ENCODE measurements at places on chromosomes 16 and 17. TPM values are rescaled to one million over a fixed set of nuclear protein-coding genes. Genes with fewer than 3 reads are reported as not detected.
A peak's percentile ranks its signal among the peaks of the same experiment; 100 is the strongest.

DNA sequence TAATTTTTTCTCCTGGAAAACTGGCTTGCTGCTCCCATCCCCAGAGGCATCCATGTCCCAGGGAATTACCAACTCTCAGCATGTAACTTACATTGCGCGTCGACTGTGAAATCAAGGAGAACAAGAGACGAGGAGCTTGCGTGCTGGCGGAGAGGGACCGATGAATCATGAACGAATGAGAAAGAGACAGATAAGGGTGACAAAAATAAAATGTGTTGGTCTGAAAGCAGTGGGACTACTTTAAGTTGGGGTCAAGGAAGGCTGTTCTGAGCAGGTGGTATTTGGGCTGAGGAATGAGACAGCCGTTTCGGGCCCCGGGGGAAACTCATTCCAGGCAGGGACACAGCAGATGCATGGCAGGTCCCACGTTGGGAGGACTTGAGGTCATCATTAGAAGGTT, 22.5 kb downstream of the ABAT start:
- DNase-seq, result no peak

DNA sequence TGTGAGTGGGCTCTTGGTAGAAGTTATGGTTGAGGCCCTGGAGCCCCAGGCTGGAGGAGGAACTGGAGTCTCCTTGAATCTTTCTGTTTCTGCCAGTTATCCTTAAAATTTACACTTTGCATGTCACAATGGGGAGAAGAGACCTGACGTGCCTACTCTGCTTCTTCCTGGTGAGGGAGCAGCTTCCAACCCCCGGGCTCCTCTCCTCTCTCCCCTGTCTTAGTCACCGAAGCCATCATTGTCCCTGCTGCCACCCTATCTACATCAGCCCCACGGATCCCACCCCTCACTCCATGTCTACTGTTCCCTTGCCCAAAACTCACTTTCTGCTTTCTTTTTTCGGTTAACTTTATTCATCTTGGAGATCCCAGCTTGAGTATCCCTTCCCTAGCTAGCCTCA, 17.6 kb downstream of the DNAJA3 start:
- no peak for DNase-seq

Gene SECTM1
- 3.0 TPM for total RNA-seq

Gene KRTAP4-6
- total RNA-seq, result not detected

DNA sequence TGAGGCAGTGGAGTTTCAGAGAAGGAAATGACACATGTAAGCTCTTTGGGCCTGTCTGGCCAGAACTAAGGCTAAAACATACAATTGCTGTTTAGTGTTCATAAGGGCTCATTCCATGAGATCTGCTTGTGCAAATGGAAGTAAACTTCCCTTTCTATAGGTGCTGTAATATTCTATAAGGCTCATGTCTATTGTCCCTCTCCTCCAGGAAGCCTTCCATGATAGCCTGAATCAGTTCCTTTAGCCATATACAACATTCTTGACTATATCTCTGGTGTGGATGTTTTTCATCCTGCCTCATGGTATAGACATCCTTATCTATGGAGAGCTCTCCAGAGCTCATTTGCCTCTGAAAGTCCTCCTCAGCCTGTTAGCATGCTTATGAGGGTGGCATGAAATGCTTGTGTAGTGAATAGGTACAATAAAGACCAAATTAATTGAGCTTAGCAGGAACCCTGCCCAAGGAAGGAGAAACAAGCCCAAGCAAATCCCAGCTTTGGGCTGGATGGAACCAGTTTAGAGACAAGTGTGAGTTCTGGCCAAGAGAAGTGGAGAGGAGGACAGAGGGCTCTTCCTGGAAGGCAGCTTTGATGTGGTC, 1.6 kb upstream of the ETV4 start:
- no peak for DNase-seq

- DNase-seq, result no peak
Measured at GRCh38 chr17:42783791-42784138, 3.4 kb downstream of the WNK4 start.

DNA sequence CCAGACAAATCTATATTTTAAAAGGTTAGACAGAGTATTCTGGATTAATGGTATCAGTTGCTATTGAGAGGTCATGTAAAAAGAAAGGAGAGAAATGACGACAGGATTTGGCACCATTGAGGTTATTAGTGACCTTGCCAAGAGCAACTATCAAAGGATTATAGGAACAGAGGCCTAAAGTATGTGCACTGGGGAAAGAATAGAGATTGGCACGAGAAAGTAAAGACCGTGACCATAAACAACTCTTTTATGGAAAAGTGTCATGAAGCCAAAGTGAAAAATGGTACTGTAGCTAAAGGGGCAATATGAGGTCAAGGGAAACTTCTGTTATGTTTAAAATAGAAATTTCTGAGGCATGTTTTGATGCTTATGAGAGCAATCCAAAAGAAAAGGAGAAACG, 115.2 kb upstream of the KIF2B start:
- DNase-seq, result no peak

Gene SALL1
- total RNA-seq, result not detected

GRCh38 chr17:39653662-39654331, 11.4 kb upstream of the TCAP start:
- peak; percentile 81 for DNase-seq

DNA sequence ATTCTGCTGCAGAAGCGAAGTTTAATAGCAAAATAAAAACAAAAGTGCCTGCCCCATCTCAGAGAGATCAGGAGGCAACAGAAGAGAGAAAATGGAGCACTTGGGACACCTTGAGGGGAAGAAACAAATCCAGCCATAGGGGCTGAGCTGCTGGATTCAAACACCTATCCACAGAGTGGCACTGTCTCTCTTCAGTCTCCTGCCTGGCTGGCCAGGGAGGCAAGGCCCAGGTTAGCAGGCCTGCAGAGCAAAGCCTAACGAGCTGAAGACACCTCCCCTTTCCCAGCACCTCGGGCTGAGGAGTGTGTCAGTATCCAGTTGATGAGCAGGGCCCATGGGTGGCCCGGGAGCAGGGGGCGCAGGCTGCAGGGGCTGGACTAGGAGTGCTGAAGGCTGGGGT, 8.8 kb upstream of the KRT31 start:
- DNase-seq, result no peak

DNA sequence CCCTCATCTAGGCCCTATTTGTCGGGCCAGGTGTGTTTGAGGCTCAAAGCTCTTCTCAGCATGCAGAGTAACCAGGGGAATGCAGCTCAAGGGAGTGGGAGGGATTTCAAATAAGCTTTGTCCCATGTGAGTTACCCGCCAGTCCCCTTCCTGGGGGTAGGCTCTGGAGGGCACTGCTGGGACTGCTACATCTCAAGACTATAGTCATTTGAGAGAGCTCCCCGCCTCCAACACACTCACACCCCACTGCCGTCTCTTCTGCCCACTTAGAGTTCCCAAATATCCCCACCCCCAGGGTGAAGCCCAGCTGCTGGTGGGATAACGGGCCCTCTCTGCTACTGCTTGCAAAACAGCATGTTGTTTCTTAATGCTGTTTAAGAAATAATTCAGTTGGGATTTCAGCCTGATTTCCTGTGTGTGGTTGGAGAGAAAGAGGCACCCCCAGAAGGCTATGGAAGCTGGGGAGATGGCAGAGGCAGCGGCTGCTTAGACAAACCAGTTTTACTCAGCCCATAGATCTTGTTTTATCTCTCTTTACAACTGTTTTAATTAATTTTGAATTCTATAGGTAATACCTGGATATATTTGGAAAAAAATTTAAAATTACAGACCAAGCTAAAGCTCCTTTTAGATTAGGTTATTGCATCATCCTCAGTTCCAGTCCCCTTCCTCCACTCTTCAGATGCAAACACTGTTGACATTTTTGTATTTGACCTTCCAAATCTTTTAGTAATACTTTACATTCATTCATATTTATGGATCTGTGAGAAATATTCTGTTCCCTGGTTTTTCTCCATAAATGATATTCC, 4.1 kb upstream of the MPO start:
- no peak for DNase-seq

GRCh38 chr17:18017958-18018357, 21.0 kb downstream of the ATPAF2 start:
- DNase-seq, result no peak

Gene MFSD6L
- not detected for total RNA-seq

GRCh38 chr17:31825961-31826691, 32.9 kb downstream of the COPRS start:
- DNase-seq, result no peak

DNA sequence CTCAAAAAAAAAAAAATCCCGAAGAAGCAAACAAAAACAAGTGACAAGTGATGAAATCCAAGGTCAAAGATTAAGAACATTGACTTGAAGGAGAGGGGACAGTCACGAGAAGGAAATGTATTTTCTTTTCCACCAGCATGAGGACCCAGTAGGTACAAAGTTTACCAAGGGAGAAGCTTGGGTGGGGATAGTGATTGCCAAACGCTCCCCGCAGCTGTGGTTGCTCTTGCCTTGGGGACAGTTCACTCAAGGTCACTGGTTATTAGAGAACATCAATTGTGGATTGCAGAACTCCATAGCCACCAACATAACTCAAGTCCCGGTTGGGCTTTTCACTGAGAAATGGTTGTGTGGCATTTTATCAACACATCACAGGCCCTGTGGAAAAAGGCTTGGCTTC, 27.0 kb downstream of the RSL1D1 start:
- DNase-seq, result no peak

DNA sequence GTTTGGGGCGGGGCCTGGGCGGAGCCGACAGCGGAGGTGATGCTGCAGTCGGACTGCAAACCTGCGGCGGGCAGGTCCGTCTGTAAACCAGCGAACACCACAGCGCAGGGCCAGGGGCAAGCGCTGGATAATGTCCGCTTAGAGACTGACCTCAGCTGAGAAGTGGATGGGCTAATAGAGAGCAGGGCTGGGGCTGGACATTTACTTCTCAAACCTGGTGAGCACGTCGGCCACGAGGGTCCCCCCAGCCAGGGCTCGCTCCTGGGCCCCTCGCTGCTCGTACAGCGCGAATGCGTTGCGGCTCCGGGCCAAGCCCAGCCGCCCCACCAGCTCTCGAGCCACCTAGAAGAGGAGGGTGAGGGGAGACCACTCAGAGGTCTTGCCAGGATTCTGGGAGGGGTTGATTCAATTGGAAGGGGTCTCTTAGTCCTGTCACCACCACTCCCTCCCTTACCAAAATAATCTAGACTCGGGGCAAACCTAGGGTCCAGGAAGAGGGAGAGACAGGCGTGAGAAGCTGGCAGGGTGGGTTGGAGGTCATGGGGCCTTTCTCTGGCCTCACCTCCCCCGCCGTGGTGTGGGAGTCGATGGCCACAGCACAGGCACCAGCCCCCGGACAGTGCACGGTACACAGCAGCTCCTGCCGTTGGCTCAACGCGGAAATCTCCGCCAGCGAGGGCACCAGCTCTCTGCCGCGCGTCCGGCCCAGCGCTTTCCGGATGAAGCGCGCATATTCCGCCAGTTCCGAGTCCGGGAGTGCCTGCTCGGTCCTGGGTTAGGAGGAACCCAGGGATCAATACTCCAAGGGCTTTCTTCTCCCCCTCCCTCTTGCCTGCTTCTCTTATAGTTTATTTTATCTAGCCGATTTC, 5.8 kb downstream of the PLEKHH3 start:
- DNase-seq, result no peak

DNA sequence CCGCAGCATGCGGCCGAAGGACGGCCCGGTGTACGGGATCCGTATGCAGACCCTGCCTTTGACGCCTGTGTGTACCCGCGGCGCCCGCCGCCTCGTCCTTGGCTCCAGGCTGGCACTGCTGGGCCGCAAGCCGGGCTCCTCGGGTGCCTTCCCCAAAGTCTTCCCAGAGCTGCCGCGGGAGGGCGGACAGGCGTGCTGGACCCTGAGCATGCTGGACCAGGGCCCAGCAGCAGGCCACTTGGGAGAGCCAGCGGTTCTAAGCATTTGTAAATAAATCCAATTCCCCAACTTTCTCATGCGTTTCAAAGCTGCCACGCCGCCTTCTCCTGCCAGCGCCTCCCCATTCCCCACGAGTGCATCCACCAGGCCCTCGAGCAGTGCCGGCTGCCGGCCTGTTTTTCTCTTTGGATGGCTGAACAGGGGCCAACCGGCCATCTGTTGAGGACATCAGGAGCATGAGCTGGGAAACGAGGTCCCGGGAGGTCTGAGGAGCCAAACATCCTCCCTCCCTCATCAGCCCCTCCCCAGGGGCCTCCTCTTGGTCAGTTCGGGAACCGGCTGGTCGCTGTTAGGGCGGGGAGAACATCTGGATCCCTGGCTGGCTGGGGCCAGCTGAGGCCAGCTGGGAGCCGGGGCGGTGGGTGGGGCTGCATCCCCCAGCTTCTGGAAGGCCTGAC, 20.5 kb upstream of the PABPN1L start:
- no peak for DNase-seq

DNA sequence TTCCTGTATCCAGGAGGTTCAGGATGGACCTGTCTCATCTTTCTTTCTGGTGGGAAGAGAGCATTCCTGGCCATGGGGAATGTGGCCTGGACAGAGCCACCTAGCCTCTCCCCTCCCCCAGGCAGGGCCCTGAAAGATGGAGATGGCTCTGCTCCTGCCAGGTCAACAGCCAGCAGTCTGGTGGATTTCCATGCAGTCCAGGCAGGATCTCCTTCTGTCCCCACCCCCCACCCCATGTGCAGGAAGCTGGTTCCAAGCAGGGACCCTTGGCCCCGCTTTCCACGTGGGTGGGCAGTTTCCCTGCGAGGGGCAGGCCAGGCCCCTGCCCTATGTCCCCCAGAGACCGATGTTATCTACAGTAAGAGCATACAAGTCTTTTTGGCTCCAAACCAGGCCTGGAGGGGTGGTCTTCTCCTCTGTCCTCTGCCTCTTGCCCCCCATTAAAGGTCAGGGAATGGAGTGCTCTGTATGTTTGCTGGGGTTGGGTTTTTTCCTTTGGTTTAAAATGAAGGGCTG, 240.5 kb downstream of the SEC14L1 start:
- DNase-seq, result no peak

DNA sequence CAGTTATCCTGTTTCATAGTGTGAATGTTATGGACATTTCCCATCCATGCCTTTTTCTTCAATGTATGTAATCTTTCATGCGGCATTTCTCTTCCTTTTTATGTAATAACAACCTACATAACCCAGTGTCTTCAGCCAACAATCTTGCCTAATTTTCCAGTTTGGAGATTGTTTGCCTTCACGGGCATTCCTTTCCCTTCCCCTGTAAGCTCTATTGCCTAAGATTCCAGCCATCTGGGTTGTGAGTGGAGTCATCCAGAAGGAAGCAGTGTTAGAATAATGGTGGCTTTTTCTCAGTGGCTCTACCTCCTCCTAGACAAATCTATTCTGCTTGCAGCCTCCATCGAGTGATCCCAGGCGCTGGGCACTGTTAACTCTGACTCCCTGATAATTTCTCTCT, 22.3 kb downstream of the SYCE1L start:
- no peak for DNase-seq

Gene GJC1
- 4.6 TPM for total RNA-seq

- DNase-seq, result no peak
Measured at GRCh38 chr17:67281743-67282142, 36.7 kb upstream of the HELZ start.

Gene AIPL1
- not detected for total RNA-seq

Gene WIPI1
- 3.9 TPM for total RNA-seq

Gene TSPAN10
- 0.18 TPM for total RNA-seq

GRCh38 chr17:78259192-78259554, 27.7 kb downstream of the TMEM235 start:
- no peak for DNase-seq

Gene FOXK2
- 78.5 TPM for total RNA-seq

Gene AATK
- total RNA-seq, result 0.46 TPM

Gene SLC13A2
- not detected for total RNA-seq
